ENCODE measurements at places on chromosomes 3 and 15.
A peak's percentile ranks its signal among the peaks of the same experiment; 100 is the strongest.

- no peak for DNase-seq
Observed at GRCh38 chr15:63465104-63465503, 39.3 kb upstream of the USP3 start.

GRCh38 chr3:179608931-179609720, 4.5 kb downstream of the NDUFB5 start:
- no peak for DNase-seq

GRCh38 chr3:55719508-55719907, 232.4 kb upstream of the WNT5A start:
- no peak for DNase-seq

GRCh38 chr3:46711305-46711704, 6.4 kb downstream of the PRSS50 start:
- DNase-seq = no peak

GRCh38 chr3:188400494-188401243, 246.7 kb downstream of the LPP start:
- no peak for DNase-seq

DNA sequence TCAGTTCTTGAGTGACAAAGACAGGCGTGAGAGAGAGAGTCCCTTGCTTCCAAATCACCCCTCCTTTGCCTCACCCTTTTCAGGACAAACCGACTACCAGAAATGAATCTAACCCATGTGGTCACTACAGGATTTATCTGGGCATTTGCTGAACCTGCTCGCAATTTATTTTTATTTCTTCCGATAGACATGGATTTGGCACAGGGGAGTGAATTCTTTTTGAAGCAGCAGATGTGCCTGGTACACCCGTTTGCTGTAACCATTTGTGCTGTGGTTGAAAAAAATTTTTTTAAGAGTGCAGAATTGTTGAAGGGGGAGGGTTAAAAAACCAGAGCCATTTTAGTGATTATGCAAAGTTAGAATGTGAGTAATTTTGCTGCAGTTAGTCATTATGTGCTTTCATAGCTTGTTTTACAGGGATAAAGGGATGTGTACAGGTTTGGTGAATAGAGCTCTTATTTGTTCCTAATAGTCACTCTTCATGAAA, 442.0 kb downstream of the LPP start:
- no peak for DNase-seq

- DNase-seq = no peak
Observed at GRCh38 chr3:84980011-84980410, 21.2 kb downstream of the CADM2 start.

- DNase-seq = no peak
Observed at GRCh38 chr3:71984843-71985613, 200.1 kb upstream of the PROK2 start.

DNA sequence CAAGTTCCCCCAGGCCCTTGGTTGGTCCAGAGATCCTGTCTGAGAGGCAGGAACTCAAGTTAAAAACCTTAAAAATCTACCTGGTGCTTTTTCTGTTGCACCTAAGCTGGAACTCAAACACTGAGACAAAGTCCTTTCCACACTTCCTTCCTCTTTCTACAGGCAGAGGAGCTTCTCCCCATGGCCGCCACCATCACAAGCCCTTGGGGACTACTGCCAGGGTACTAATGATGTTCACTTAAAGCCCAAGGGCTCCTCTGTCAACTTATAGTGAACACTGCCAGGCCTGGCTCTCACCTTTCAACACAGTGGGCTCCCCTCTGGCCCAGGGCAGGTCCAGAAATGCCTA, 26.0 kb downstream of the TM4SF18 start:
- DNase-seq = no peak

DNA sequence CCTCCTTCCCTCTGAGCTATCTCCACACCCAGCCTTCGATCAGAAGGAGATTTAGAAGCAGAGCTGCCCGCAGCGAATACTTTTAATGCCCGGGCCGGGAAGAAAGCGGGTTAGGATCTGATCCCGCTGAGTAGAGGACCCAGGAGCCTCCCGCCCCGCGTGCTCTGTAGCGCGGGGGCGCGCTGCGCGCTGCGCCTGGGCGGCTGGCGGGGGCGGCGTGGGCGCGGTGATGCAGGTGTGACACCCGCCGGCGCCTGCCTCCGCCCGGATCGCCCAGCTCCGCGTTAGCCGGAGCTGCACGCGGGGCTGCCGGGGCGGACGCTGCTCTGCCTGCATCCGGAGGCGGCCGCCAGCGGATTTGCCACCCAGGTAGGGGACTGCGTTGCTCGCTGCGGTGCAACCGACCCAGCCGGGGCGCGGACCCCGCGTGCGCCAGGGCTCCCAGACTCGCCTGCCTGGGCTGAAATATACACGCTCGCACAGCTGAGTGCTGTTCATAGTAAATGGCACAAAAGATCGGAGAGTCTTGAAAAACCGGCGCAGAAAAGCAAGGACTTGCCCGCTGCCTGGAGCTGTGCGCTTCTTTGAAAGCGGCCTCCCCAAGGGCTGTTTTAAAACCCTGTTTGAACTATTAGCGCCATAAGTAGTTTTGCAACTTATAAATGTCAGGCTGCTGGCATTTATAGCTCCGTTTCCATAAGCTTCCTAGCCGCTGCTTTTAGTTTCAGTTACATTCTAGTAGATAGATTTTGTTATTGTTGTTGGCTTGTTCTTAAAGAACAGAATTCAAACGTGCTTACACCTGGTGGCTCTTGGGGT, at the start of gene SV2B:
TSS of gene SV2B (plus strand) at position 263 of the 819 bp plus-strand sequence. CDS start 126,007 bp downstream, outside the sequence.
- no peak for DNase-seq

- no peak for DNase-seq
Observed at GRCh38 chr3:75049533-75049932, 435.1 kb upstream of the CNTN3 start.

DNA sequence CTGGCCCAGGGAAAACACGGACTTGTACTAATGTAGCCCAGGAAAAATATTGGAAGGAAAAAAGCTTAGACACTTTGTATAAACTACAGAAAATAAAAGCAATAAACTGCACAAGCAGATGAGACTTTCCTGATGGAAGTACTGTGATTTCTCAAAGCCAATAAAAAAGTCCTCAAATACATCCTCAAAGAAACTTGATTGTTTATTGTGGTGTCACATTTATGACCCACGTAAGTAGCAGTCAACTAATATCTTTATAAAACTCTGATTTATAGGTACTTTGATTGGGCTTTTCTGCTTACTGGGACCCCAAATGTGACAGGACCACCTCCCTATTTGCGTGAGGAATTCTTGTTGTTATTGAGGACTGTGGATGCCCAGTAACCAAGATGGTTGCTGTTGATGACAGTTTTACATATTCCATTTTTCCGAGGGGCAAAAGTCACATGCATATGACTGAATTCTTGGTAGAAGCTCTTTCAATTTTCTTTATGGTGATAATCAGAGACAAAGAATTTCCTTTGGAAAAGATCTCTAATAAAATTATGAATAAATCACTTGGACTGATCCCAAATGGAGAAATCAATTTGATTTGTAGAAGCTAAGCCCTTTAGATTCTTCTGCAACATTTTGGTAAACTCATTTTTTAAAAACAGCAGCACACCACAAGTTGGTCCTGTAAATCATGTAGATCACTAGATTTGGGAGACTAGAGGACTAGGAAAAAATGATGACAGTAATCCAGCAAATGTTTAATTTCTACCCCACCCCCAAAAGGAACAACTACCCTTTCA, 159.0 kb upstream of the TSC22D2 start:
- no peak for DNase-seq

DNA sequence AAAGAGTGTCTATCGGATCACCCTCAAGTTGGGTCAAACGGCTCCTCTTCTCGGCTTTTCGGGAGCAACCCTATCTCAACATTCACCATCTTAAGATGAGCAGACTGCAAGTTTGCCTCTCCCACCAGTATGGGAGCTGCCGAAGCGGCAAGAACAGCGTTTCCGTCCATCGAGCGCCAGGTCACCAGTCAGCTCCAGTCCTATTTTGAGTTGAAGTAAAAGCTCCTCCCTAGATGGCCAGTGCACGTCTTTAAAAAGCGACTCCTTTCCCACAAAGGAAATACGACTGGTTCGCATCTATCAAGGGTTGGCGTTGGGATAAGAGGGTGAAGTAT, 369 bp upstream of the U2SURP start:
- no peak for DNase-seq

- DNase-seq = no peak
Observed at GRCh38 chr3:194343561-194343893, 7.6 kb downstream of the CPN2 start.

GRCh38 chr3:53881691-53882593, at the start of gene ACTR8:
Gene ACTR8, minus strand, starts transcription at chr3:53882152. Its CDS starts 51 bp downstream, at chr3:53882101.
- peak; percentile 69 for DNase-seq

GRCh38 chr3:126213379-126214028, 33.1 kb upstream of the ALDH1L1 start:
- DNase-seq = no peak

GRCh38 chr3:153658136-153658535, 463.1 kb upstream of the ARHGEF26 start:
- DNase-seq = no peak

DNA sequence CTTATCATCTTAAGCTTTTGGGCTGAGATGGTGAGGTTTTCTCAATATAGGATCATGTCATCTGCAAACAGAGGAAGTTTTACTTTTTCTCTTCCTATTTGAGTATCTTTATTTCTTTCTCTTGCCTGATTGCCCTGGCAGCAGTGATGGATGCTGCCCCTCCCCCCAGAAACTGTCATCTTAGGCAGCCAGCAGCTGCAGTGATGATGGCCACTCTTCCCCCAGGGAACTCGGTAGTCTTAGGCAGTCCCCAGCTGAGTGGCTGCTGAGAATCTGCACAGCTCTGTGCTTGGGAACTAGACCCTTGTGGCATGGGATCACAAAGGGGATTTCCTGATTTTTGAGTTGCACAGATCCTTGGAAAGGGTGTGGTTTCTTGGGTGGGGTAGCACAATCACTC, 791.1 kb upstream of the ALCAM start:
- no peak for DNase-seq

- DNase-seq = no peak
Observed at GRCh38 chr15:64341961-64342360, 14.0 kb downstream of the CSNK1G1 start.

- DNase-seq = no peak
Observed at GRCh38 chr15:98001663-98002194, 41.2 kb downstream of the ARRDC4 start.

- peak; percentile 40 for DNase-seq
Observed at GRCh38 chr3:32457971-32458471, 44.6 kb downstream of the CMTM6 start.

DNA sequence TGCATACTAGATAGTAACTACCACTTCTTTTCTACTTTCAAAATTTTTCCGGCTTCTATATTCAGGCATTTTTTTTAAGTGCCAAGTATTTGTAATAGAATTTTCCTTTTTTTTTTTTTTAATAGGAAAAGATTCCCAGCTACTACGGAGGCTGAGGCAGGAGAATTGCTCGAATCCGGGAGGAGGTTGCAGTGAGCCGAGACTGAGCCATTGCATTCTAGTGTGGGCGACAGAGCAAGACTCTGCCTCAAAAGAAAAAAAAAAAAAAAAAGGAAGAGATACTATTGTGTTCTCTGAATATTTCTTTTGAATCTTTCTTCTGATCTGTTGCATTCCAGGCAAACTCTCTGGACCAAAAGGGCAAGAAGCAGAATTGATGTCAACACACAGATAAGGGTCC, 557.3 kb downstream of the FGF12 start:
- no peak for DNase-seq

- no peak for DNase-seq
Observed at GRCh38 chr3:123807820-123808219, 76.3 kb downstream of the MYLK start.

- DNase-seq = no peak
Observed at GRCh38 chr3:144516589-144516988, 545.0 kb downstream of the DIPK2A start.

DNA sequence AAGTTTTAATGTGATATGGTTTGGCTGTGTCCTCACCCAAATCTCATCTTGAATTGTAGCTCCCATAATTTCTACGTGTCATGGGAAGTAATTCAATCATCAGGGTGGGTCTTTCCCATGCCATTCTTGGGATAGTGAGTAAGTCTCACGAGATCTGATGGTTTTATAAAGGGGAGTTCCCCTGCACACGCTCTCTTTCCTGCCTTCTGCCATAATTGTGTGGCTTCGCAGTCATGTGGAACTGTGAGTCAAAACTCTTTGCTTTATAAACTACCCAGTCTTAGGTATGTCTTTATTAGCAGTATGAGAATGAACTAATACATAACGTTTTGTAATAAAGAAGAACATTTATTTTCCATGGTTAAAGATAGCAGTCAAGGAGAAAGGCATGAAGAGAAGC, 39.2 kb upstream of the GOLIM4 start:
- no peak for DNase-seq

DNA sequence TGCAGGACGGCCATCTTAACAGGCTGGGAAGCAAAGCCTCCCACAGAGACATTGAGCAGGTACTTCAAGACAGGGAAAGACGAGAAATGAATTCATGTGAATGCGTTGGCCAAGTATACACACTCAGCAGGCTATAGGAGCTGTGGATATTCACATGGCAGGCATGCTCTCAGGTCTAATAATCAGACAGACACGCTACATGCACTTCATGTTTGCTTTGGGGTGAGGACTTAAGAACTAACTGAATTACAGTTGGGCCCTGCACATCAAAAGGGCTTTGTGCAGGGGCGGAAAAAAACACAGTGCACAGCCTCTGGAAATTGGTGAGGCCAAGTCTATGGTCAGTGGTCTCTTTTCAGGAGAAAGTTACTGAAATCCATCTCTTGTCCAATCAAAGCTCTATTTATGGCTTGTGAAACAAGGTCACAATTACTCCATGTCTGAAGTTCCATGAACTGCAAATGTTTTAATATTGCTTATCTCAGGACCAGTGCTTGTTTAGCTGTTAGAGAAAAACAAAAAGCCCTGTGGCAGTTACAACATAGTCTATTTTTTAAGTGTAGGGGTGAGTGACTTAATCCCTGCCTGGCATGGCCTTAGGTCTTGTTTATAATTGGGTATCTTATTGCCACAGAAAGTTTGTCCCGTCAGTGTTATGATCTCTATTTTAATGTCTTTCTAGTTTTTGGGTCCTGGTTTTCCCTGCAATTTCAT, 100.6 kb upstream of the GOLGA6L6 start:
- no peak for DNase-seq

GRCh38 chr3:110413807-110414748, 657.5 kb upstream of the NECTIN3 start:
- DNase-seq = no peak

DNA sequence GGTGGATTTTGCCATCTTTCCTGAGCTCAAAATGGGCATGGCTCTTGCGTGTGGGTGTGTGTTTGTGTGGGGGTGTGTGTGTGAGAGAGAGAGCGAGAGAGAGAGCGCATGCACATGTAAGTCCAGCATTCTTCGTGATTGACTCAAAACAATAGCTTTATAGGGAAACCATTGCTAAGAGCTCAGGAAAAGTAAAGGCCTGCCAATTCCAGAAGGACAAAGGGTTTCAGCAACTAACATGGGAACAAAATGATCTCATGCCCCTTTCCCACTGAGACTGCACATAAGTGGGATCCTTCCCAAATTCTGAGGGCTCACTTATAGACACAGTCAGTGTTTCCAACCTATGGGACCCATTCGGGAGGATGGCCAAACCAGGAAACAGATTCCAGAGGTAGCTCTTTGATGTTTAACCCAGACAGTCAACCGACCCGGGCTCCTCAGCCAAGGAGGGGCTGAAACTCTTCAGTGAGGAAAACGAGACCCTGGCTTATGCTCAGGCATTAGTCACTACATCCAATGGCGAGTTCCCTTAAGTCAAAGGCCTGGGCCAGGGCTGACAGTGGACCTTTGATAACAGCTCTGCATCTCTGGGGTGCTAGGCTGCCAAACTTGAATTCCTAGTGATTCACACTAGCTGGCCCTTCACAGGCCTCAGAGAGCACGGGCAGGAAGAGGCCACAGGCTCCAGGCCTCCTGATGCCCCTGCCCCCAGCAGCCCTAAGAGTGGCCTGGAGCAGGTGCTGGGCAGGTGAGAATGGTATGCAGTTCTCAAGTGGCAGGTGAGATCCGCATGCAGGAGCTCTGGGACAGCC, 305.0 kb upstream of the C2CD4B start:
- DNase-seq = no peak

All from activated CD8-positive, alpha-beta memory T cell treated with anti-CD3 and anti-CD28 coated beads for 1 hour (primary cell).